ENCODE measurements at places on chromosomes 1 and 21.
A peak's percentile ranks its signal among the peaks of the same experiment; 100 is the strongest.

DNA sequence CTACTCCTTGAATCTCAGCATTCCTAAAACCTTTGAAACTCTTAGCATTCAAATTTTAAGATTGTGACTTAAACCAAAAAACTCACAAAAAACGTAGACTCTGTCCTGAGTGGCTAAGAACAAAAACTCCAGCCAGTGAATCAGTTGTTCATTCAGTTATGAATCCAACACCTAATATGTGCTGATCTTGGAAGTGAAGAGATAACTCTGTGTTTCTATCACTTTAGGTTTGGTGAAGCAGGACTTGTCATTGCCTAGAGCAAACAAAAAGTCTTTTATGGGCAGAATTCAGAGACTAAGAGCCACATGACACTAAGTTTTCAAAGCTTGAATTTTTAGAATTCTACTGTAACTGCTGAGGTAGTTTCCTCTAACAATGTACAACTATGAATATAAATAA is 10.4 kb upstream of the GPR137B start:
- no peak for DNase-seq

DNA sequence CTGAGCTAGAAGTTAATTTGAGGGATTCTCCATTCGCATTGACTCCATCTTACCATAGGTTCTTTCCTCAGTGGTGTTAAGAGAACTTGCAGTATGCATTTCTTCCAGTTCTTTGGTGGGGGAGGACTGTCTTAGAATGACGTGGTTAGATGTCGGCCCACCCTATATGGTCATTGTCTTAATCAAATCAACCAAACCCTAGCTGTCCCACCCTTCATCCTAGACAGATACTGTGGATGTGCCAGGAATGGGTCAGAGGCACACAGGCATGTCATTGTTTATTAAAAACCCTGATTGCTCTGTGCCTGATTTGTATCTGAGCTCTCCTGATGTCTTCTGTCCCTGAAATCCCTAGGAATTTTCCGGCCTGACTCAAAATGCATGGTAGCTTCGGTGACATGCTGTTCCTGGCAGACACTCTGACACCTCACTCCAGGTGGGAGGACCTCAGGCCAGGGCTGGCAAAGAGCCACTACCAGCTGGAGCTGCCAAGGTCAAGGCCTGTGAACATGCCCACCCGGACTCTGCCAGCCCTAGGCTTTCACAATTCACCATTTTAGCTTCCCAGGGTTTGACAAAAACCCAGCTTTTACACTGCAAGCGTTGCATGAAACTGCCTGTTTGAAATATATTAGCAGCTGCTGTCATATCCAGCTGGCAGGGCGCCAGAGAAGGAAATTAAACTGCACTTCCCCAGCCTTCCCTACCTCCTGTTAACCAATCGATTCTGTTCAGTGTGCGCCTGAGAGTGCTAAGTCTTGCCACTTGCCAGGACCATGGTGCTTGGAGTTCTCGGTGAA is 134.0 kb downstream of the FAM78B start:
- DNase-seq: no peak

- peak; percentile 18 for DNase-seq
Observed at GRCh38 chr1:9651565-9652378, at the start of gene PIK3CD. TSS of gene PIK3CD (plus strand) at chr1:9651731. CDS start at chr1:9710456, 58,725 bp downstream.

DNA sequence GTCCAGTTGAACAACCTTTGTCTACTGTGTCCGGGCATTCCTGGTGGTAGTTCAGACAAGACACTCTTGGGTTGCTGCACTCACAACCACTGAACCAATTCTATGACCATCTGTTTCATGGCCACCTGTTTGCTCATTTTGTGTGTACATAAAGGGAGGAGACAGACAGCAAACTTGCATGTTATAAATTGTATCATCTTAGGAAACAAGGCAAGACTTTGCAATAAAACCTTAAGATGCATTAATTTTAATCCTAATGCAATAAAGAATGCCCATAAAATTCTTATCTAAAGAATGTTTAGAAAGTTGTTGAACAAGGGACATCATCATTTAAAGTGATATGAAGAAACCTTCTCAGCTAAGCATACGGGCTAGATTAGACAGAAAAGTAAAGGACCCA is 34.8 kb downstream of the ADAM30 start:
- DNase-seq: no peak

DNA sequence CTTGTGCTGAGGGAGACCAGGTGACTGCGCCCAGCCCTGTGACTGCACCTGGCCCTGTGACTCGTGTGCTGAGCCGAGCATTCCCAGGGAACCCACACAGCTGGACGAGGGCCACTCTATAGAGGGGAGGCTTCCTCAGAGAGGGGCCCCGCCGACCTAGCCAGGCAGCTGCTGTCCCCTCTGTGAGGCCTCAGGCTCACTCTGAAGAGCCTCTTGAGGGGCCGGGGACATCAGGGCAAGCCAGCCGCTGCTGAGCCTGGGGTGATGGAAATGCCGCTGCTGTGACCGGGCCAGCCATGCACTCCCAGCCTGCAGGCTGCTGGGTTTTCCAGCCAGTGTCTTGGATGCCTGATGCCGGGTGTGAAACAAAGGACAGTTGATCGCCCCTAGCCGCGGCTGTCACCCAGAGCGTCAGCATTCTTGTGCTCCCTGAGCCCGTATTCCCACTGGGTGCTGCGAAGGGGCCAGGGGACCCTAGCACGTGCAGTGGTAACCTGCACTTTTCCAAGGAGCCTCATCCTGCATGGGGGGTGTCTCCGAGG is 17.5 kb downstream of the PFKL start:
- no peak for DNase-seq

DNA sequence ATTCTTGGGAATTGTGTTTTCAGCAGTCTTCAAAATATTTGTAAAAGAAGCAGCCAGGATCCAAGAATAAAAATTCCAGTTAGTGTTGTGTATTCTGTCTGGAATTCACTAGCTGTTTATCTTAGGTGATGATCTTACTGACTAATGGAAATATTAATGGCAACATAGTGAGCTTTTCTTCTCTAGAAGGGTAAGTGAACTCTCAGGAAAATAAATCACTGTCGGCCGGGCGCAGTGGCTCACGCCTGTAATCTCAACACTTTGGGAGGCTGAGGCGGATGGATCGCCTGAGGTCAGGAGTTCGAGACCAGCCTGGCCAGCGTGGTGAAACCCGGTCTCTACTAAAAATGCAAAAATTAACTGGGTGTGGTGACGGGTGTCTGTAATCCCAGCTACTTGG is 87.4 kb upstream of the KIF1B start:
- peak; percentile 63 for DNase-seq

DNA sequence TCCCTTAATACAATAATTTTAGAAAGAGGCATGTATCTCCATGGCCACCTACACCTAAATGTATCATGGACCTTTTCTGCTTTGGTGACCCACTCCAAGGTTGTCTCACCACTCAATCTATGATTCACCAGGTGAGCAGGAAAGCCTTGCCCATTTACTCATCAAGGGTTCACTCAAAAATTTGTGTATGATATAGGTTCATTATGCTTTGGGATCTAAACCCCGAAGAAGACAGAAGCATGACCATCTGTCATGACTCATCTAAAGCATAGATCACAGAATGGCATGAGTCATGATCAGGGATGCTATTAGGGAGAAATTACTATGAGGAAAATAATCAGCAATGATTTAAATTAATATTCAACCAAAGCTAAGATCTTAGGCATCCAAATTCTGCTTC is 38.5 kb downstream of the PYHIN1 start:
- DNase-seq: no peak

- DNase-seq: peak; percentile 19
Observed at GRCh38 chr1:72241397-72241796, 40.9 kb downstream of the NEGR1 start.

- DNase-seq: no peak
Observed at GRCh38 chr1:119324198-119324597, 44.4 kb upstream of the HAO2 start.

- peak; percentile 64 for DNase-seq
Observed at GRCh38 chr1:223363057-223363855, 720 bp downstream of the SUSD4 start.

GRCh38 chr1:193730017-193730416 is 543.6 kb upstream of the B3GALT2 start:
- no peak for DNase-seq

GRCh38 chr1:181674617-181675016 is 191.3 kb downstream of the CACNA1E start:
- no peak for DNase-seq

DNA sequence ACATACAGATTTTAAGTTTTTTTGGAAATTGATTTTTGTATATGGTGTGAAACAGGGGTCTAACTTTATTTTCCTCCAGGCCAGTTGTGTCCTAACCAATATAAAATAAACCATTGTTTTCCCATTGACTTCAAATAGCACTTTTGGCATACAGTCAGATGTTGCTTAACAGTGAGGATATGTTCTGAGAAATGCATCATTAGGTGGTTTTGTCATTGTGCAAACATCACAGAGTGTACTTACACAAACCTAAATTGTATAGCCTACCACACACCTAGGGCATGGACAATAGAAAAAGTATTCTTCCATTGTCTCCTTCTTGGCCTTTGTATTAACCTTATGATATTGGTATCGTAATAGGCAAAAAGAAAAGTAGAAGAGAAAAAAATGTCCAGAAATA is 37.4 kb upstream of the DISP1 start:
- DNase-seq: no peak

GRCh38 chr1:205271277-205271676 is 43.5 kb downstream of the TMCC2 start:
- no peak for DNase-seq

GRCh38 chr1:234386122-234386521 is 12.9 kb downstream of the COA6 start:
- no peak for DNase-seq

- peak; percentile 57 for DNase-seq
Observed at GRCh38 chr1:155207806-155208540, at the start of gene THBS3. TSS of gene THBS3 (minus strand) at chr1:155207897. CDS start at chr1:155207876, 21 bp downstream.

Measured in fibroblast of upper back skin (primary cell).